GF-D8 (cell line): ENCODE measurements at places on chromosomes 7 and 10.

- DNase-seq: peak; percentile 69
Observed at GRCh38 chr10:109914966-109915365, 8.3 kb downstream of the XPNPEP1 start.

DNA sequence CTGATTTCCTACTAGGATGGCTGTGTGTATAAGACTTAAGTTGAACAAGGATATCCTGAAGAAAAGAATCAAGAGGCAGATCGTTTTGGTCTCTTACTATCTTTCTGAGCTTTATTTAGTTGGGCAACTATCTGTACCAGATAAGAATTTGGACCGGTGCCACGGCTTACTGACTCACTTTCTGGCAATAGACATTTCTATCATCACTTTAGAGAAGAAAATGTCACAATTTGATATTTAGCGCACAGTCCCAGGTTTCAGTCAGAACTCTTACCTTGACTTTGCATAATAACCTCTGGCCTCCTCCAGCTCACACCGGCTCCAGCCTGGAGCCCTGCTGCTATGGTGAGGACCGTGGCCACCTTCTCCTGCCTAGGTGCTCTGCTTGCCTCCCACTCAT is 218.2 kb upstream of the MDFIC start:
- DNase-seq: no peak

DNA sequence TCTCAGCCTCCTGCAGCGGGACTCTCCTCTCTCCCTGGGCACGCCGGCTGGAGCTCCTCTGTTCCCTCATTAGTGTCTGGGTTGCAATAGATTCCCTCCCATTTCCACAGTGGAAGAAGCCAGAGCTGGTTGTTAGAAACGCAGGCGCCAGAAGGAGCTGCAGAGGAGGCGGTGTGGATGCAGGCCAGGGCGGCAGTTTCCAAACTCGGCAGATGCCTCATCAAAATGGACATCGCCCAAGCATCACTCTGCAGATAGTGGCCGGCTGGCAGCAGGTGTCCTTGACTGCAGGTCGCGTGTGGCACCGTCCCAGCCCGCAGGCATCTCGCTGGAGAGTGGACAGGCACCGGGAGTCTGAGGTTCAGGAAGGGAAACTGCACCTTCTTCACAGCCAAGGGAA is 201.8 kb downstream of the TCERG1L start:
- no peak for DNase-seq

DNA sequence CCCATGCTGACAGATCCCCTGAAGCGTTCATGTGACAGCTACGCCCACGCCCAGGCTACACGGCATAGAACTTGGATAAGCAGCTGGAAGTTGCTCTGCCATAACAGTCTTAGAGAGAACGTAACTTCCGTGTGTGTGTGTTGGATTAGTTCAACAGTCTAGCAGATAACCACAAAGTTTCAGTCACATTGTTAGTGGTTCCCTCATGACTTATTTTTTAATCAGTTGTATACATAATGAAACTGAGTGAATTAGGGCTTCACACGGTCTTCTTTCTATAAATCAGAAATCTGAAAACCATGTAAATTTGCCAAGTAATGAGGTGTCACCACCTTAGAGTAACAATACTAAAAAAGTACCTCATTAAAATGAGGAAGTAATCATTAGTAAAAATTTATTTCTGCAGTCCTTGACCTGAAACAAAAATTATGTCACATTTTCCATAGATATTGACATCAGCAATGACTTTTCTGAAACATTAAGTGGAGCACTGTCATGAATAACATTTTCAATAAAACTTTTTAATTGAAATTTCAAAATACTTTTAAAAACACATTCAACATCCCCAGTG is 21.7 kb upstream of the MACC1 start:
- DNase-seq: no peak

- no peak for DNase-seq
Observed at GRCh38 chr7:155000795-155001194, 2.1 kb downstream of the PAXIP1 start.

DNA sequence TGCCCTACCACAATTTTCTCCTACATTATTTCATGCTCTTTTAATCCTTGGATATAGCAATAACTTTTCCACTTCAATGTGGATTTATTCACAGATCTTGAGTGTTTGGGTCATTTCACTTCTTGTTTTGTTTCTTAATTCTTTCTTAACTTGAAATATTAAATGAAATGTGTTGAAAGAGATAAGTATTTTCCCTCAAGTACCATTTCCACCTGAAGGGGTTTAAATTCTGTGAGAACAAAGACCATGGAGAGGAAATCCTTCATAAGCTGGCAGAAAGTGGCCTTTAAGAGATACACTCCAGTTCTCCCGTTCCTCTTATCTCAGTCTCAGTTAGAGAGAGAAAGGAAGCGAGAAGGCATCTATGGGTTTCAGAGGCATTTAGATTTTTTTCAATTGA is 14.1 kb upstream of the DLD start:
- DNase-seq: no peak

DNA sequence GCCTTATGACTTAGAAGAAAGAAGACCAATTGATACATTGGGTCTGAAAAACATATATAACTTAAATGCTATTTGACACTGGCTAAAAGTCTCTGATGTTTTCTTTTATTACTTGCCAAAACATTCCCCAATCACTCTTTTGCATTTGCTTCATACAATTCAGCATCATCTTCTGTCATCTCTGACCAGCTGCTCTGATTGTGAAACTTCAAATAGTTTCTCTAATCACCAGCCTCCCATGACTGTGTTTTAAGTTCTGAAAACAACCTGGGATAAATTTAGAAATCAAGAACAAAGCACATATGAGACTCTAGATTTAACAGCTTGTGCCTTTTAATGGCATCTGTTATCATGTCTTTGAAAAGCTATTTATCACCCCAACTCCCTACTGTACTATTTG is 208.4 kb upstream of the KCND2 start:
- no peak for DNase-seq

DNA sequence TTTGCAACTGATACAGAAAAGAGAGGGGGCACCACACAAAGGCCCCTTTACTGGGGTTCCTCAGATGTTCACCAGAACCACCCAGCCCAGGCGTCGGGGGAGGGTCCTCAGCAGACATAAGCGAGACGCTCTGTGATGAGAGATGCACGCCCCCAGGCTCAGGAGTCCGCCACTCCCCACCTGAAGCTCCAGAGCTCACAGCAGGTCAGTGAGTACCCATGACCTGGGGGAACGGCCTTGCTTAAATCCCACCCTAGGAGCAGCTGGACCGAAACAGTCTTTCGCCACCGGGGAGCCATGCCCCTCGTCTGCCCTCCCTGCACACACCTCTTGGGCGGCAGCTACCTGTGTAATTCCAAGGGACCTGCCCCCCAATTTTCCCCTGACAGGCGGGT is 2.8 kb downstream of the CRYGN start:
- no peak for DNase-seq

DNA sequence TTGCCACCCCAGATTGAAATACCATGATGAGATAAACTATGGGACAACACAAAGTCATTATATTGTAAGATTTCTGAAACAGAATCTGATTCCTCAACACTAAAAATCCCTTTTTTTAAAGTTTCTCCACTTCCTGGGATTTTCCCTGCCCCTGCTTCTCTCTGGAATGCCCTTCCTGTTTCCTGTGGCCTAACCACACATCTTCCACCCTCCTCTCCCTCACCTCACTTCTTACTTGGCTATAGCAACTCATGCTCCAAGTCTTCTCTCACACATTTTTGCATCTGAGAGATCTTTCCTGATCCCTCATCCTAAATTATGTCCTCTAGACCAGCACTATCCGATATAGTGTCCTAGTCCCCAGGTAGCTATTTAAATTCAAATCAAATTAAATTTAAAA is 4.1 kb upstream of the RELN start:
- DNase-seq: no peak

DNA sequence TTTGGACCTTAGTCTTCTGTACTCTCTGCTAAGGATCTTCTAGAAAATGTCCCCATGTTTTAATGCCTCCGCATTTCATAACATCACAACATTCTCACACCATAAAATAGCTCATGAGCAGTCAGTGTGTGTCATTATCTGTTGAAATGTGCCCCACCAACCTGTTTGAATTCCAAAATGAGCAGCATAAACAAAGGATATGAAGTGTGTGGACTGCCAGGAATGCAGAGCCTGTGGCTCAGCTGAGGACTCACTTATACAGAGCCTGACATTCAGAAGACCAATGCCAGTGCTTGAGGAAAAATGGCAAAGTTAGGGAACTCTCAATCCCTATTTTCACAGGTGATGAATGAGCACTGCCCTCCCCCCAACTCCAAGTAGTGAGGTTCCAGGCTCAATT is 621.4 kb downstream of the POM121L12 start:
- DNase-seq: no peak

- DNase-seq: no peak
Observed at GRCh38 chr7:1368682-1369571, 90.3 kb downstream of the MICALL2 start.

GRCh38 chr10:61319386-61320256 is 133.6 kb downstream of the TMEM26 start:
- no peak for DNase-seq

- no peak for DNase-seq
Observed at GRCh38 chr7:157693071-157693520, 356.3 kb downstream of the DNAJB6 start.

DNA sequence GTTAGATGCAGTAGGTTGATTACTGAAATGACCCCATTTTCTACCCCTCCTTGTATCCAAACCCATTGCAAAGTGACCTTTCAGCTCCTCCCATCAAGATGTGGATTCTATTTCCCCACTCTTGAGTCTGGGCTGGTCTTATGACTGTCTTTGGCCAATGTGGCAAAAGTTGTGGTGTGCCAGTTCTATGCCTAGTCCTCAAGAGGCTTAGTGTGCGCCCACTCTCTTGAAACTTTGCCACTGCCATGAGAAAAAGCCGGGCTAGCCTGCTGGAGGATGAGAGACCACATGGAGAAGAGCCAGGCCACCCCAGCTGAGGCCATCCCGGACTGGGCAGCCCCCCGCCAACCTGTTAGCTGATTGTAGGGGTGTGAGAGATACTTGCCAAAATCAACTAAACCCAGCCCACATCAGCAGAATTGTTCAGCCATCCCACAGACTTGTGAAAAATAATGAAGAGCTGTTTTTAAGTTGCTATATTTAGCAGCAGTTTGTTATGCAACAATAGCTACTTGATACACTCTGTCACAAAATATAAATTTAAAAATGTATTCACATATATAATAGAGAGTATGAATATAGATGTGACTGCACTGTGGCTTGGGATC is 131.0 kb upstream of the PALS2 start:
- DNase-seq: no peak

DNA sequence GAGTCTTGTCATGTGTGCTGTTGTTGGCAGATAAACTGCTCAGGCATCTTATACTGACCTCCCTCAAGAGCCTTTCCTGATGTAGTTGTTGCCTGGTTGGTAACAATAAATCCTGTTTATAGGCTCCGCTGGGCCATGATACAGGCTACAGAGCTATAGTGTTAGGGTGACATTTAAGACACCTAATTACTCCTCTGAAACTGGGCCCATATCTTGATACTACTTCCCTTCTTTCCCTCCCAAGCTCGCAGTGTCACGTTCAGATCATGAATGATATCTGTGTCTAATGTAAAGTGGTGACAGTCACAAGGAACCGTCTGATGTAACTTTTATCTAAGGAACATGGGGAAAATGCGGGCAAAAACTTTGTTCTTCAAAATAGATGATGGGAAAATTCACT is 35.4 kb downstream of the CROT start:
- no peak for DNase-seq

GRCh38 chr10:69629519-69629896 is 539 bp upstream of the FAM241B start:
- DNase-seq: no peak

- DNase-seq: no peak
Observed at GRCh38 chr10:96137567-96137966, 7.5 kb downstream of the ZNF518A start.

DNA sequence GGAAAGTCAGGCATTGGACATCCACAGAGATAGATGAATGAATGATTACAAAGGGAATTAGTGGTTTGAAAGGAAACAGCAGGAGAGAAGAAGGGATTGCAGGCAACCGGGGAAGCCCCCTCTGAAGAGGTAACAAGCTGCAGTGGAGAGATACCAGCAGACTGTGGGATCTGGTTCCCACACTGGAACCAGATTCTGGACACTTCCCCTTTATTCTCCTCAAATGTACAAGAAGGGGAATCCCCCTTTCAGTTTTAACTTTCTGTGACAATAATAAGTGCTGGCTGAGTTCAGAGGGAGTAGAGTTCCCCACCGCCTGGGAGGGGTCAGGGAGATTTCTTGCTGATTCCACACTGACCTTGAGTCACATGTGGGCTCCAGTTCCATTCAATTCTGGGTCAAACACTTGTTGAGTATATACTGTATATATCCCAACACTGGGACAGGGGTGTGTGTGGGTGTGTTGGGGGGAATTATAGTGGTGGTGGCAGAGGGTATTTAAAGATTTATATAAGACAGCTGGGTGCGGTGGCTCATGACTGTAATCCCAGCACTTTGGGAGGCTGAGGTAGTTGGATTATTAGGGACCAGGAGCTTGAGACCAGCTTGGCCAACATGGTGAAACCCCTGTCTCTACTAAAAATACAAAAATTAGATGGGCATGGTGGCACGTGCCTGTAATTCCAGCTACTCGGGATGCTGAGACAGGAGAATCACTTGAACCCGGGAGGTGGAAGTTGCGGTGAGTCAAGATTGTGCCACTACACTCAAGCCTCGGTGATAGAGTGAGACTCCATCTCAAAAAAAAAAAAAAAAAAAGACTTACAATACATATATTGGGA is 16.5 kb upstream of the DDIT4 start:
- peak; percentile 55 for DNase-seq

GRCh38 chr10:132787495-132788179 is 1.7 kb upstream of the NKX6-2 start:
- DNase-seq: no peak

- DNase-seq: peak; percentile 40
Observed at GRCh38 chr10:124745673-124746072, 1.5 kb upstream of the FAM53B start.

GRCh38 chr7:87144173-87144657 is 8.0 kb upstream of the DMTF1 start:
- DNase-seq: no peak

- no peak for DNase-seq
Observed at GRCh38 chr10:75187961-75188426, 22.6 kb upstream of the VDAC2 start.

- no peak for DNase-seq
Observed at GRCh38 chr10:10128387-10128786, 889.3 kb upstream of the CELF2 start.

DNA sequence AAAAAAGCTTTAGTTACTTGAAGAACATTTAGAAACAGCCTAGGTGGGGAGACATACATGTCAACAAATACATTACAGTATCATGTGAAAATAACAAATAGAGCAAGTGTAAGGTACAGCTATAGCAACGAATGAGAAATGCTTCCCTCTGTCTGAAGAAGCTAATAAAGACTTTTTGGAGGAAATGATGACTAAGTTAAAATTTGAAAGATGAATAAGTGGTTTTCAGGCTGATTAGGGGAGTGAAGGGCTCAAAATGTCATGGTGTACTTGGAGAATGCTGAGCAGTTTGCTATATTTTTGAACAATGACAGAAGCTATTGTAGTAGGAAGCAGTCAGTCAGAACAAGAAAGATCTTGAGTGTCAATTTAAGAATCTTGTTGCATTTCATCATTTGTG is 2.8 kb upstream of the ARMC3 start:
- DNase-seq: no peak
